ENCODE measurements at places on chromosomes 7 and 10. TPM values are rescaled to one million over a fixed set of nuclear protein-coding genes. Genes with fewer than 3 reads are reported as not detected.
A peak's percentile ranks its signal among the peaks of the same experiment; 100 is the strongest.

The SAMD9L gene
- 1.1 TPM for total RNA-seq

The GHRHR gene
- total RNA-seq: 0.83 TPM

GRCh38 chr10:129622291-129622690 lies 155.2 kb downstream of the MGMT start:
- DNase-seq: no peak

DNA sequence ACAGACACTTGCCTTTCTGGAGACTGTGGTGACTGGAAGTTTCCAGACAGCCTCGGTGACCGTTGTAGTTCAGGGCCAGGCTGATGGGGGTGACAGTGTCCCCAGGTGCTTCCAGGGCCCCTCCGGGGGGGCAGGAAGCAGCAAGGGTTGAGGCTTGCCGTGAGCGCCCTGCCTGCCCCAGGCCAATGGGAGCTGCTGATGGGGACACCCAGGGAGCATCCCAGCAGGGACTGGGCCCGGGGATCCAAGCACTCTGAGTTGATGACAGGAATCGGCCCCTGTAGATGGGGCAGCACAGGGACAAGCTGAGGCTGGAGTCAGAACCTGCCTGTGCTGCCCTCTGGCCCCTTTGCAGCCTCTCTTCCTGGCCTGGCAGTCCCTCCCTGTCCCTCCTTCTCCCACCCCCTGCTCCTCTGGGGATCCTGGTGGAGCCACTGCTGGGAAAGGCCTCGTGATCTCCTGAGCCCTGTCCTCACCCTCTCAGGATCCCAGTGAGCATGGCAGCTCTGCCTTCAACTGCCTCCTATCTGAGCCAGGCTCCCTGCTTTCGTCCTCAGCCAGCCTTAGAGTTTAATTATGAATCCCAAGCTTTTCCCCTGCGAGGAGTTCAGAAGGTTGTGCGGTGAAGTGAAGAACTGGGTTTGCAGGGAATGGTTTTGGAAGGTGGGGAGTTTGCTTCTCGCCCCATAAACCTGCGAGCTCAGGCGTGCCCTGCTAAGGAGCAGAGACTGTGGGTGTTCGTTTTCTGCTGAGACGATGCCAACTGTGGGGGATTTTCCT lies 84.7 kb downstream of the ADCY1 start:
- peak; percentile 27 for DNase-seq
